ENCODE measurements at places on chromosomes 11 and 22.

DNA sequence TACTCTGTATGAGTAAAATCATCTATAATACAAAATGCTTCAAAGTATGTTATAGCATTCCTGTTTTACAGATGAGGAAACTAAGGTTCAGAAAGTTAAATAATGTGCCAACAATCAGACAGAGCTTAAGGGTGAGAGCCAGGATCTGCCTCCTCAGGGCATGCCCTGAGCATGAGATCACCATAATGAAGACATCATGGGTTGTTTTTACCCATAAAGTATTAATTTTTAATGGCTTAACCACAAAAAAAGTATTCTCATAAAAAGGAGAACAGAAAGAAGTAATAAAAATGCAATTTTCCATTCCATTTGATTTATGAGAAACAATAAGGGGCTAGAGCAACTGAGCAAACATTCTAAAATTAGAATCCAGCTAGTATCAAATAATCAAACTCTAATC is 534.3 kb upstream of the ARHGAP42 start:
- no peak for DNase-seq

GRCh38 chr11:65505466-65506289 is 6.8 kb downstream of the MALAT1 start:
- DNase-seq = no peak

- DNase-seq = no peak
These were observed 25.7 kb upstream of the OAF start for GRCh38 chr11:120184946-120185705.

DNA sequence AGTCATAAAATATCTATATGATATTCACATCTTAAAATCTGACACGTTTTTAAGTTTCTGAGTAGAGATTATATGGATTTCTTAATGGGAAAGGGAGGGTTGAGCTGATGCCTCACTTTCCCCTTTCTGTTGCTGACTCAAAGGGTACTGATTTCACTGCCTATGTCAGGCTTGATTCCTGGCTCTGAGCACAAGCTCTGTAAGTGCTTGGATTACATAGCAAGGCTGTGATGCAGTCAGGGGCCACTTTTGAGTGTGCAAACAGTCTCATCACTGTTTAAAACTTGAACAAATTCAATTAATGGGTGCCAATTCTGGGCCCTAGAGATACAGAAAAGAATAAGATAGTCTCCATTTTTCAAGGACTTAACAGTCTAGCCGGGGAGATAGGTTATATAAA is 14.4 kb downstream of the ATXN10 start:
- no peak for DNase-seq

- DNase-seq = no peak
These were observed 4.1 kb upstream of the TRIOBP start for GRCh38 chr22:37692627-37693285.
